Astrocyte of the cerebellum (primary cell): ENCODE measurements at places on chromosomes 4 and X.

GRCh38 chrX:77640702-77641101 lies 145.3 kb downstream of the ATRX start:
- DNase-seq, result no peak

GRCh38 chrX:110358548-110358947 lies at the start of gene RTL9:
TSS of gene RTL9 (plus strand) at chrX:110358848. CDS start at chrX:110450618, 91,770 bp downstream.
- no peak for DNase-seq

DNA sequence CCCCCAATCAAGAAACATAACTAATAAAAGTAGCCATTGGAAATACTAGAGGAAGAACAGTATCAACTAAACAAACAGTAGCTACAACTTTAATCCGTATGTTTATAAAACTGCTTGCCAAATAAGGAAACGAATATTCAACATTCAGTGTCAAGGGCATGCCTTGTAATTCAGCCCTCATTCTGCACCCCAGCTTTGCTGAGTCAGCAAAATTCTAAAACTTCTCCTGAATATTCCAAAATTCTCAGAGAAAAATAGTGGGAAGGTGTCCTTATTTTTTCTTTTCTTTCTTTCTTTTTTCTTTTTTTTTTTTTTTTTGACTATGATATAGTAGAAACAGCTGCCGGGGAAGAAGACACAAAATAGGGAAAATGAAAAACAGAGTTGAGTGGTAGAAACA lies 344.8 kb upstream of the MAGEC2 start:
- no peak for DNase-seq

- no peak for DNase-seq
These were observed 124.0 kb downstream of the MOSPD2 start for GRCh38 chrX:14997271-14997670.

DNA sequence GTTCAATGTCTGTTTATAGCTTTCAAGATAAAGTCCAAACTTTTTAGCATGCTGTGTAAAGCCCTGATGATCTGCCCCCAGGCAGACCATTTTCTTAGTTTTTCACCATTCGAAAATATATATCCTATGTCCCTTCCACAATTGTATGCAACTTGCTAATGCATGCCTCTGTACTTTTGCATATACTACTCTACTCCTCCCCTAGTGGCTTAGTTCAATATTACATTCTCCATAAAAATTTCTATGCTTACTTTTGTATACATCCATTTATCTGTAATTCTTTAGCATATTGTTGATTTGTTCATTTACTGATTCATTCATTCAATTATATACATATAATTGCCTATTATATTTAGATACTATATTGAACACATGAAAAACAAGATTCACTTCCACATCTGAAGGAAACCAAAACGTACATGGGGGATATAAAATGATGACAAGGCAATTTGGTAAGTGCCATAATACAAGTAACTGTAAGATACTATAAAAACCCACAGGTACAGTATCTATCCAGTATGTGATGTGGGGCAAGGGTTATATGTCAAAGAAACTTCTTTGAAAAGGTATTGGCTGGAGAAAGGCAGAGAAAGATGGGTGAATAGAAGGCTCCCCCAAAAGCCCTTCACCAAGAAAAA lies 902.5 kb downstream of the FAM133A start:
- DNase-seq, result no peak

DNA sequence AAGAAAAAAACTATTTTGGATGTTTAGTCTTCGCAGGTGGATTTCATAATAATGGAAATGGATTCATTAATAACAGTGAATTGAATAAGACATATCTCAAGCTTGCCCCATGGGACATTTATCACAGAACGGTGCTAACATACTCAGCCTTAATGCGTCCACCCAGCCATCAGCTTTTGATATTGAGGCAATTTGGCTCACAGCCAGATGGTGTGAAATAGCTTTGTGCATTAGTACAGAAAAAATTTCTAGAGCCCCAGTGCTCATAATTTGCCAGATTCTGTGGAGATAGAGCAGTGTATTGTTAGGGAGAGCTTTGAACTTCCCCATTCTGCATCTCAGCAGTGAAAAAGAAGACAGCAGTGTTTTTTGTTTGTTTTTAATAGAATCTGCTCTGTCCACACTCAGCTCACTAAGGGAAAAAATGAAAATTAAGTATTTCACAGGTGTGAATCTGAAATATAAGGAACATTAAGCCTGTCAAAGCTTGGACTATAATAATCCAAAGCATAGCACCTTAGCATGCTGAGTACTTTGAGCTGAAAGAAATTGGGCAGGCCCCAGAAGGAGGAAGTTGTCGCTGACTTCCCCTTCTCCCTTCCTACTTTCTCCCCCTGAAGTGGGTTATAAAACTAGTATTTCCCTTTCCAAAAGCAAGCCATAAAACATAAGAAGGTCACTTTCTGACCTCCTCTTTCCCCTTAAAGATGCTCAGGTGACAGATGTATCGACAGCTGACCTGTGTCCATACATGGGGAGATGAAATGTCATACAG lies 295.8 kb downstream of the MAGEB5 start:
- no peak for DNase-seq

GRCh38 chr4:23818097-23818885 lies 71.6 kb downstream of the PPARGC1A start:
- DNase-seq, result no peak
